NCI-H1930 (cell line): ENCODE measurements at places on chromosomes 5 and 9.

DNA sequence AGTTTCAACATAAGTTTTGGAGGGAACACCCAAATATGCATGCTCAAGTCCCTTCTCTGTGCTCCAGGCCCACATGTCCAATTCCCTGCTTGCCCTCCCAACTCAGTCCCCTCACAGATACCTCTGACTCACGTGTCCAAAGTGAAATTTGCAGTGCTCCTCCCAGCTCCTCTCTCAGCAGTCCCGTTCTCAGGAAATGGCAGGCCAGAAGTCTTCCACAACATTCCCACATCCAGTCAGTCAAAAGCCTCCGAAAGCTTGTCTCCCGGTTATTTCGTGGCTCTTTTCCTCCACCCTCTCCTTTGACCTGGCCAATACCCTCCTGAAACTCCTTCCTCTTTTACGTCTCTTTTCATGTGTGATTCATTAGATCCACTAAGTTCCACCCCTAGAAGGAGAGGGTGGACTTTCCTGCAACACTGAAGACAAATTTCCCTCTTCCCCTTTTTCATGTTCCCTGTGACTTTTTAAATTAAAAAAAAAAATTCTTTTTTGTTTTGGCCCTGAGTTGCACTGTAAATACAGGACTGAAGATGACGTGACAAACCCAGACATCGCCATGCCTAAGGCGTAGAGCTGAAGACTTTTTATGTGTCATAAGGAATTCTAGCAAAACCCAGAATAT lies 12.8 kb upstream of the MGAT1 start:
- no peak for DNase-seq

DNA sequence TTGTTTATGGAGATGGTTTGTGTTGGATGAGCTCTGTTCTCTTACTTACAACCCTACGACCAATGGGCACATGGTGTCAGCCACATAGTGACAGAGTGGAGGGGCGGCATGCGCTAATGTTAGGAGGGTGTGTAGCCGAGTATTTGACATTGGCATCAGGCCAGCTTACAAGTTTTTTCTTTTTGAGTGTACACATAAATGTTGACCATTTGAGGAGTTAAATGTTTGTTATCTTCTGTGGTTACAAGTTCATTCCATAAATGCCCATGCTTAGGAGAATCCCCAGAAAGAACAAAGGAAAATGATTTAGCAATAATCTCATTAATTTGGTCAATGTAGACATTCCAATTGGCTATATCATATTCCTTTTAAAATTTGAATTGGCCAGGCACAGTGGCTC lies 180.1 kb upstream of the ELL2 start:
- no peak for DNase-seq

- DNase-seq, result no peak
These were observed 166.0 kb downstream of the ADAMTS12 start for GRCh38 chr5:33725806-33726205.

GRCh38 chr5:1111727-1112289 lies at the start of gene SLC12A7:
SLC12A7 (minus strand) TSS chr5:1112063; CDS start chr5:1111991, 72 bp downstream.
- DNase-seq, result peak; percentile 41

GRCh38 chr5:26868504-26868903 lies 169.9 kb downstream of the CDH9 start:
- no peak for DNase-seq

DNA sequence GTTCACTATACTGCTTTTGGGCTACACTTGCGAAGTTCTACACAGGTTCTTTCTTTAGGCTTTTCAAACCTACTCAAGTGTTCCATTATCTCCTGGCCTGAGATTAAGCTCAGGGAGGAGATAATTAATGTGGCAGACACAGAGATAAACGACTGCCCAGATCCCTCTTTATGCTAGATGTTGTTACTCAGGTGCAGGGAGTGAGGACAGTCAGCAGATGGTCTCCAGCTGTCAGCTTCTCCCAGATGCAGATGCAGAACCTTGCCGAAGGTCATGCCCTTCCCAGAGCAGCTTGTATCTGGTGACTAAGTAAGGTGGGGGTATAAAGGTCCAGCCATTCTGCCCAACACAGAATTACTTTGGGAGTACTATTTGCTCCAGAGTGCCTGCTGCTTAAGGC lies 166.2 kb downstream of the ZNF462 start:
- DNase-seq, result no peak

- DNase-seq, result no peak
These were observed 245.7 kb downstream of the BNC2 start for GRCh38 chr9:16624744-16625117.

DNA sequence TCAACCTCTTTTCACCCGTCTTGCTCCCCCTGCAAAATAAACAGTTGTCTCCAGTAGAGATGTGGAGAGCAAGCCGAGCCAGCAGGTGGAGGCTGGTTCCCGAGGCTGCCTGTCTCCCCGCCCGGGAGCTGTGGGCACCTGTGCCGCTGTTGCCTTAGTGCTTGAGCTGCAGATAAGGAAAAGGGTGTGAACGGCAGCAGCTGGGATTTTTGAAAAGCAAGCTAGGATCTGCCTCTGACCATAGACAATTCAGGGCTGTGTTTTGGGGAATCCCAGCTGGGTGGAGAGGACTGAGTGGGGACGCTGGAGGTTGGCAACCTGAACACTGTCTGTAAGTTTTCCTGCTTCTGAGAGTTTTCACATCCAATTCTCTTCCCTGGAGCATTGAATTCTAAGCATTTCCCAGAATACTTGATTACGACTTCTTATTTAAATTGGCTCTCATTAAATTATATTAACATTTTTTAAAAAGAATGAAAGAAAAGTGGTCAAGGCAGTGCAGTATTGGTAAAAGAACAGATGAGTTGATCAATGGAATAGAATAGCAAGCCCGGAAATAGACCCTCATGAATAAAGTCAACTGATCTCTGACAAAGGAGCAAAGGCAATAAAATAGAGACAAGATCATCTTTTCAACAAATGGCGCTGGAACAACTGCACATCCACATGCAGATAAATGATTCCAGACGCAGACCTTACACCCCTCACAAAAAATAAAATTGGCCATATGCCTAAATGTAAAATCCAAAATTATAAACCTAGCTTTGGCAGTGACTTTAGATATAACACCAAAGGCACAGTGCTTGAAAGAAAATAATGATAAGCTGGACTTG lies 9.7 kb downstream of the WNK2 start:
- DNase-seq, result no peak

- DNase-seq, result no peak
These were observed 62.4 kb downstream of the SLC36A1 start for GRCh38 chr5:151509836-151510235.

GRCh38 chr9:32350682-32351081 lies 33.8 kb upstream of the ACO1 start:
- DNase-seq, result no peak

DNA sequence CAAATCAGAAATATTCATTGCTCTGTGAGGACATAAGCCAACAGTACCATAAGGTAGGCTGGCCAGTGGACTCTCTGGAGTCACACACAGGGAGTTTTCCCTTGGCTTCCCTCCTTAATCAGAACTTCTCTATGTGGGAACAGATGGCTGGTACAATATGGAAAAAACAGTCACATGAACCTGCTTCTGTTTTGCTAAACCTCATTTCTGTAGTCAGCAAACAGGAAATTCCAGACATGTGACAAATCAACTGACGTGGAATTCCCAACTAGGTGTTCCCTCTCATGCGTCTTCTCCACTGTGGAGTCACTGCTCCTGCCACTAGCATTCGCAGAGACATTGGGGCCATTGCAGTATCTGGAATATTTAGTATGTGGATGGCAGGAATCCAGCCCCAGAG lies 617.6 kb downstream of the KIF4B start:
- no peak for DNase-seq

GRCh38 chr5:172113036-172113435 lies 75.0 kb downstream of the STK10 start:
- no peak for DNase-seq

- DNase-seq, result no peak
These were observed 16.0 kb downstream of the ABITRAM start for GRCh38 chr9:108950168-108950567.

- no peak for DNase-seq
These were observed 2.5 kb downstream of the NHP2 start for GRCh38 chr5:178150977-178151734.

GRCh38 chr5:149775785-149776184 lies 45.7 kb downstream of the PPARGC1B start:
- no peak for DNase-seq

- no peak for DNase-seq
These were observed 321.0 kb downstream of the AGTPBP1 start for GRCh38 chr9:85420750-85421149.

DNA sequence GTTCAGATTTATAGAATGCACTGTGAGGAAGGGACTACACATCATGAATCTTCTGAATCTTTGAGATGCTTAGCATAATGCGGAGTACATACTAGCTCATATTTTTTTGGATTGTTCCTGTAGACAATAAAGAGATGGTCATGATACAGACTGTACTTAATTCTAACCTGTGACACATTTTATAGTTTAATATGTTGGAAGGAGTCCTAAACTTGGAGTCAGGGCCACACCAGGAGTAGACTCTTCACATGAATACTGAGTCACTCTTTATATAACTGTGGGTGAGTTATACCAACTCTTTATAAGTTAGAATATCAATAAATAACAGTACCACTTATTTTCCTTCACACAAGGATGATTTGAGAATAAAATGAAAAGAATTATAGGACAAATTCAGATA lies 16.9 kb downstream of the C9orf85 start:
- DNase-seq, result no peak

DNA sequence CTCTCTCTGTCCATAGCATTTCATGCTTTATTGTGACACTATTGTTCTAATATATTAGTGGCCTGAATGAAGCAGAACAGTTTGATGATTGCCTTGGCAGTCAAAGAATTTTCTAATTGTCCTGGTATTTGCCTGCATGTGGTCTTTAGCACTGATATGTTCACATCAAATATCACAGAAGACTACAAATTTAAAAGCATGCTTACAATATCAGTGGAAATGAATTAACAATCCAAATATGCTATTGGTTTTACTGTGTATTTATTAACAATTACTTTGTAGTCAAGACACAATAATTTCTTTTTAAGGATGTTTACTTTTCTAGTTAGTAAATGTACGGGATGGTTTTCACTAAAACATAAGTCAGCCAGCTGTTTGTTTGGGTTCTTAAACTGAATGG lies 18.3 kb downstream of the EFNA5 start:
- DNase-seq, result no peak

GRCh38 chr5:77003246-77003645 lies 27.0 kb upstream of the AGGF1 start:
- DNase-seq, result no peak

GRCh38 chr9:92666236-92666635 lies 3.7 kb downstream of the IPPK start:
- no peak for DNase-seq

- no peak for DNase-seq
These were observed 21.4 kb downstream of the LCP2 start for GRCh38 chr5:170276140-170276539.

- DNase-seq, result no peak
These were observed 266.6 kb upstream of the GAS1 start for GRCh38 chr9:87213948-87214347.

- DNase-seq, result no peak
These were observed 271.3 kb upstream of the DMAC1 start for GRCh38 chr9:8070779-8071444.

DNA sequence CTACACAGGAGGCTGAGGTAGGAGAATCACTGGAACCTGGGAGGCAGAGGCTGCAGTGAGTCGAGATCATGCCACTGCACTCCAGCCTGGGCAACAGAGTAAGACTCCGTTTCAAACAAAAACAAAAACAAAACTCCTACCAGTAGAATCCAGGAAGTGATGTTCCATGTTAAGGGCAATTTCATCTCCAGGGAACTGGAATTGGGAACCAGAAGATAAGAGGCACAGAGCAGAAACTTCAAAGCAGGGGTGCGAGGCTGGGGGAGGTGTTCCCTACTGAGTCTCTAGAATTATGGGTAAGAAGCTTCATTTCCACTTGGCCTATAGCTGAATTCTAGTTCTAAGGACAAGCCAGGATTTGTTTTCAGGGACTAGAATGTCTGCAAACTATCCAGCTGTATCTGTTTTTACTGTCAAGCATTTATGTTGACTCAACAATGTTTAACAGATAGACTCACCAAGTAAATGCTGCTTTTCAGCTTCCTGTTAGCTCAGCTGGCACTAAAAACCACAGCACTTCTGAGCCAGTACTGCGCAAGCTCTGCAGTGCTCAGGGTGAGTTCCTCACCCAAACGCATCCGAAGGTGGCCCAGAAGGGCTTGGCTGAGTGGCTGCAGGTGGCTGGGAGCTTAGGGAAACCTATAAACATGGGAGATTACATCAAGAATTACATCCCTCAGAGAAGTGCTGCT lies 320.1 kb downstream of the MTRR start:
- peak; percentile 73 for DNase-seq

DNA sequence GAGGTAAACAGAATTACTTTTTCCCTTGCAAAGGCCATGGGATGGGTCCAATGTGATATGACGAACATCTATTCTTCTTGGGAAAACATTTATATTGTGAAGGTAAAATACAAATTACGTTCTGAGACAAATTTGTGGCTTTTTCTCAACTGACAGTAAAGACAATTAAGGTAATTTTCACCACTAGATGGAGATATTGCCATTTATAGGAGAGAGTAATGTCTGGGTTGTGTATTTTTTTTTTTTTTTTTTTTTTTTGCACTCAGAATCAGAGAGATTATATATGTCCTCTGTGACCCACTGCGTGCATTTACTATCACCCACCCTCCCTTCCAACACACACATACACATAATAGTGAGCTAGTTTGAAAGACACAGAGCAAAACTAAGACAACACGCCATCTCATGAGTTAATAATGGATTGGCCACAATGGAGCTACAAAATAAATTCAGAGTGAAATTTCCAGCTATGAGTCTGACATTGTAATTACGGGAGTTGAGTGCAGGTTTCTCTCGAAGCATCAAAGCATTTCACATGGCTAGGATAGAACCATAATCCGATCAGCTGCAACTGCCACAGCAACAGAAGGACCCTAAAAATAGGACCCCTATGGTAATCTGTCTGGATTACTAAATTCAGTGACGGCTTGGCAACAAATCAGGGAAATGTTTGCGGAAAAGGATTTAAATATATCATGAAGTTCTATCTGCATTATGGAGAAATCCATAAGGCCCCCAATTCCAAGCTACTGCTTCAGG lies 49.2 kb downstream of the ANXA1 start:
- peak; percentile 27 for DNase-seq

DNA sequence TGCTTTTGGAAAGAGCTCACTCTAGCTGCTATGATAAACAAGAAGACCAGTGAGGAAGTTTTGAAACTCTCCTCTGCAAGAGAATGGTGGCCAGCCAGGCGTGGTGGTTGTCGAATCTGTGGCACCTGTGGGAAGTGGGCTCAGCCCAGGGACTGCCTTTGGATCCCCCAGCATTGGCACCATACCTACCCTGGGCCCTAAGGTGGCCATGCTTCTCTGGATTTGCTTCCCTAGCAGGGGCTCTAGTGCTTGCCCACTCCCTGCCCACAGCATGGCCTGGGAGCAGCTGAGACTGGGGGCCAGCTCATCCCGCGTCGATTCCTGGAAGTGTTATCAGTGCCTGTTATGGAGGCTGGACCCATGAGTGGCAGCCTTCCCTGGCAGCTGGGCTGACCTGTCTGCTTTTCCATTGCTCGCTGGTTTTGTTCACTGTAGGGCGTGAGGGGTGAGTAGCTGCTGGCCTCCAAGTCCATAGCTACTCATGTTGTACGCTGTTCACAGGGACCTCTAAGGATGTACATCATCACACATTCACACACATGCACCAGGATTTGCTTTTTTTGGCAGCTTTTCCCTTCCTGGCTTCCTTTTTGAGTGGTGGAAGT lies 2.3 kb downstream of the SLC22A4 start:
- no peak for DNase-seq

- DNase-seq, result no peak
These were observed 68.8 kb downstream of the KCNT1 start for GRCh38 chr9:135770771-135771170.

GRCh38 chr9:1071730-1072129 lies 21.6 kb downstream of the DMRT2 start:
- no peak for DNase-seq
